ENCODE measurements at places on chromosomes 3 and 15.

- DNase-seq, result peak; percentile 67
Measured at GRCh38 chr3:14780927-14781507, 37.7 kb upstream of the FGD5 start.

GRCh38 chr15:39788108-39788507, 5.5 kb upstream of the FSIP1 start:
- DNase-seq, result no peak

DNA sequence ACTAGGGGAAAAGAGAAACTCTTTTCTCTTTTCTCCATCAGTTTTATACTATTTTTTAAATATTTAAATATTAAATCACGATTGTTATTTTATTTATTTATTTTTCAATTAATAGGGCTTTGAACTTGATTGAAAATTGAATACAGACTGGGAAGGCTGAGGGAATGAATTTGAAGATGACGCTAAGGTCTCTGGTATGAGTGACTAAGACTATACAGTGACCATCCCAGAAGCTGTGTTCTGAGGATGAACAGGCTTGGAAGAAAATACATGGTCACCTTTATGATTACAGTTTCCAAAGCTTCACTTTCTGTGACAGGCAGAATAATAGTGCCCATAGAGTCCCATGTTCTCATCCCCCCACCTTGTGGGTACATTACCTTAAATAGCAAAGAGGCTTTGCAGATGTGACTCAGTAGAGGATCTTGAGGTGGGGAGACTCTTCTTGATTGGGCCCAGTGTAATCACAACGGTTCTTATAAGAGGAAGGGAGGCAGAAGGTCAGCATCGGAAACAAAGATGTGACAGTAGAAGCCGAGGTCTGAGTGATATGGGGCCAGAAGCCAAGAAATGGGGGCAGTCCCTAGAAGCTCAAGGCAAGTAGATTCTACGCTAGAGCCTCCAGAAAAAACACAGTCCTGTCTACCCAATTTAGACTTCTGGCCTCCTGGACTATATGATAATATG, 51.0 kb upstream of the LPP start:
- no peak for DNase-seq

DNA sequence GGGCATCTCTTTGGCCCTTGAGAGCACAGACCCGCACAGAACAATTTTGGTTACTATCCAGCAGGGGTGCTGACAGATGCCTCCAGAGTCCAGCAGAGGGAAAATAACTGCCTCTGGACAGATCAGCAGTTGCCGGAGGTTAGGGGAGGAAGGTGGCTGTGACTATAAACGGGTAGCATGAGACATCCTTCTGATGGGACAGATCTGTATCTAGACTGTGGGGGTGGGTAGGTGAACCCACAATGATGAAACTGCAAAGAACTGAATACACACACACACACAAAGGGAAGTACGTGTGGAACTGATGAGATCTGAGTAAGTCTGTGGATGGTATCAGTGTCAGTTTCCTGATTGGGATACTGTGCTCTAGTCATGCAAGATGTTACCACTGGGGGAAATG, 21.2 kb downstream of the ADAMTS7 start:
- DNase-seq, result no peak

- no peak for DNase-seq
Measured at GRCh38 chr3:161163297-161163696, 57.8 kb upstream of the NMD3 start.

GRCh38 chr3:154285221-154285620, 39.1 kb downstream of the DHX36 start:
- DNase-seq, result no peak
